ENCODE measurements at places on chromosomes 4 and X. TPM values are rescaled to one million over a fixed set of nuclear protein-coding genes. Genes with fewer than 3 reads are reported as not detected.

DNA sequence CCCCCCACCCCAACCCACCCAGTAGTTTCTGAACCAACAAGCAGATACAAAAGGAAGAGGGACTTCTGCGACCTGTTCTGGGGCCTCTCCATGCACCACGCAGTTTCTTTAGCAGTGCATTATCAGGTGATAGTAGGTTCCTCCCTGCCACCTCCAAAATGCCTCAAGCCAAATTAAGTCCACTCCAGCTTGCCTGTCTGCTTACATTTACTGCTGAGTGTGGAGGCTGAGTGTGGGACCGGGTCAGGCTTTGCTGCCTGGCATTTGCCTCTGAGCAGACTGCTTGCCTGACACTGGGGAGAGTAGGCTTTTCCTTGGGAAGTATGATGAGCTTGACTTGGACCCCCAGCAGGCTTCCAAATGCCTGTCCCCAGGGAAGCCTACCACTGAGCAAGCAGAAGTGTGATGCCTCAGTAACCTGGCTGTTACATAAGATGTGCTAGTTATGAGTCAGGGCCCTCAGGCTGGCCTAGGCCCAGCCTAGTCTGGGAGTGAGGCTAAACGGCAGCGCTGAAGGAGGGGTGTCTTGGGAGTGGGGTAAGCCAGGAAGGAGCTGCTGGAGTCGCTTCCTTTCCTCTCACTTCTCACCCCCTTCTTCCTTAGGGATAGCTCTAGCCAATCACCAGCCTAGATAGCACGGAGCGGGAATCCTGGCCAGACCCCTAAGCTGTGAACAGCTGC, 9.0 kb downstream of the TSC22D3 start:
- DNase-seq = peak; percentile 20

DNA sequence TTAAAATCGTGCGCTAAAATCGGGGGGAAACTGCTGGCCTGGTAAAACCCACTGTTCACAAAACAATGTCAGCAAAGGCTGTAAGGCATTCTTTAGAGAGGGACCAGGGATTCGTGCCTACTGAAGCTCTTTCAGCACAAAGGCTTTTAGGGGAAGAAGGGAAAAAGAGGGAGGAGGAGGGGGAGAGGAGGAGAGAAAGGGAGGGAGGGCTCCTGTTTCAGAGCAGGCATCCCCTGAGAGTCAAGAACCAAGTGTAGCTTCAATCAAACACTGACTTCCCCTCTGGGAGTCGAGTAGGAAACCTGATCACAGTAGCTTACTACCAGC, 9.5 kb downstream of the BCOR start:
- no peak for DNase-seq

MXRA5 gene
- polyA plus RNA-seq = 8.3 TPM

NHS gene
- polyA plus RNA-seq = 29.4 TPM

- DNase-seq = no peak
These were observed 8.5 kb downstream of the CPZ start for GRCh38 chr4:8601086-8601485.

- DNase-seq = no peak
These were observed 292.7 kb downstream of the GALNTL6 start for GRCh38 chr4:172105918-172106317.

UNC5C gene
- polyA plus RNA-seq = 37.0 TPM

DNA sequence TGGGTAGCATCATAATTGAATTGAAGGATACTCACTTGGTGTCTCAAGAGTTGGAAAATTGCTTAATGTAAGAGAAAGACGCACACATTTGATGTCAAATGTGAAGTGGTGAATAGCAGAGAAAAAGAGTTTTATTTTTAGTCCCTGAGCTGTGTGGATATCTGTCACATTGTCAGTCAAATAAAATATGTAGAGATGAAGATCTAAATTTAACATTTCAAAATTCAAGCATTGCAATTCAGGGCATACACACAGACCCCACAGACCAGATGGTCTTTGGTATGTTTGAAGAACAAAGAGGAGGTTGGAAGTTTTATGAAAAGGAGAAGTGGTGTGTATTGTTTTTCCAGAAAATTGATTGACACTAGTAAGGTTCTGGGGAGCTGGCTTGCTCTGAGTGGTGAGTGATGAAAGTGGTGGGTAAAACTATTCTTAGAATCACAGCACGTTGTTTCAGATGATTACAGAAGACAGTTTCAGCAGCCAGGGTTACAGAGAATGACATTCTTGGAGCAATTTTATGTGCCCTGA, 44.9 kb upstream of the BBS12 start:
- no peak for DNase-seq

DNA sequence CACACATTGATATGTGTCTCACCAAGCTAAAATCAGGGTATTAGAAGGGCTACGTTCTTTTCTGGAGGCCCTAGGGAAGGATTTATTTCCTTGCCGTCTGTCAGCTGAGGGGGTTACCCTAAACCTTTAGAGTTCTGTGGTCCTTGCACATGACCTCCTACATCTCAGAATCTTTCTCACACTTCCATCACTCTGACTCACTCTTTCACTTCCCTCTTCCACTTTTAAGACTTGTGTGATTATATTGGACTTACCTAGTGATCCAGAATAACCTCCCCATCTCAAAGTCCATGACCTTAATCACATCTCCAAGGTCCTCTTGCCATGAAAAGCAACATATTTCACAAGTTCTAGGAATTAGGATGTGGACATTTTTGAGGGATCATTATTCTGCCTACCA, 53.6 kb upstream of the FUNDC1 start:
- DNase-seq = no peak

DNA sequence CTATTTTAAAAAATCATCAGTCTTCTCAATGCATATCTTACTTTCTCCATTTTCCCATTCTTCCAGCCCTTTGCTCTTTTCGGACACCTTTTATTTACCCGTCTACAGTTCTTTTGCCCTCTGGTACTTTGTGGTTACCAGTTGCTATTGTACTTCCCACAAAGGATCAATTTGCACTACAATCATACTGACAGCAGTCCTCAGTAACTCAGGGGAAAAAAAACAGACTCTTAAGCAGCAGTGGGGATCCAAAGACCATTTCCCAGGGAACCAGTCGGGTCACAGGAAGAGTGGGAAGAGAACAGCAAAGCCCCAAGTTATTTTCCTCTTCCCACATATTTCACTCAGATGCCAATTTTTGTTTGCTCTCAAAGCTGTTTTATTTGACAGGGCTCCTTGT, 23.1 kb downstream of the DMD start:
- no peak for DNase-seq

DNA sequence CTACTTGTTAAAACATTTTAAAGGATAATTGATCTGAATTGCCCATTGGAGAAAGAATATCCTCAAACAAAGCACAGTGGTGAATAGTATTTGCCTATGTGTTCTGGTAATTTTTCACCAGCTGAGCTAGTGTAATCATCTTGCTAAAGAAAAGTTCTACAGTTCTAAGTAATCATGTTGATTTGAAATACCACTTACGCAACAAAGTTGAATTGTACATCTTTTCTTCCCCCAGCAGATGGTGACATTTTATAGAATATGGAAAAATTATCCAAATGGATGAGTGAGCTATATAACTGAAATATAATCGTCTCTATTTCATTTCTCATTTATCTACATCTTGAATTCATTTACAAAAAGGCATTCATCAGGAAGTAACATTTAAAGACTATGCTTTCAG, 9.7 kb upstream of the ZNF674 start:
- no peak for DNase-seq

DNA sequence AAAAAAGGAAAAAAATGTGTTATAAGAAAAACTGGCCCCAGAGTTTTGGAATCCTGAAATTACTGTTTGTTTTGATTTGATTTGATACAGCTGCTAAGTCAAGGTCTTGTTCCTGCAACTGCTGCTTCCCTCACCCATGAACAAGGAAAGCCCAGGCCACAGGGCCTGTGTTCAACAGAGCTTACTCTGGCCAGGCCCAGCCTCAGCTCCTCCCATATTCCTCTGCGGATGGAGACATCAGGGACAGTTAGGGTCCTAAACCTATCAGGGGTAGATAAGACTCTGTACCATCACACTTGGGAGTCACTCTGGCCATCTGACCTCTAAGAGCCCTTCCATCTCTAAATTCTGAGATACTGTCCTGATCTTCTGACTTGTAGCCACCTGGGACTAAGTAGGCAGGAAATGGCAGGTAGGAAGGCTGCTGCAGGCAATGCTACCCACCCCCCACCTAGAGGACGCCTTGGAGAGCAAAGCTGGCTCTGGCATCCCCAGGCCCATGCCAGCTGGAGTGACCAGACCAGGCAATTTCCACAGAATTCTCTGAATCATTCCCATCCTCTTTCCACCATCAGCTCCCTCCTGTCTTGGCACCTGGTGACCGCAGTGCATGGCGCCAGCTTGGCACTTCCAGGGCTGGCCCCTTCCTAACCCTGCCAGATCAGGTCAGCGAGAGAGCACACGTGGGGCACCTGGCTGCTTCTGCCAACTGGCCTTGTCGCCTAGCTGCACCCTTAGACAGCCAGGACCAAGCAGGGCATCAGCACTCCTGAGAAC, 58.0 kb upstream of the TMEM33 start:
- DNase-seq = no peak

GPR119 gene
- polyA plus RNA-seq = not detected

GRCh38 chr4:1310796-1311631, 21.3 kb downstream of the MAEA start:
- DNase-seq = no peak

- no peak for DNase-seq
These were observed 27.0 kb upstream of the ZNF280C start for GRCh38 chrX:130295519-130296296.
